ENCODE measurements at places on chromosomes 3 and 15. TPM values are rescaled to one million over a fixed set of nuclear protein-coding genes. Genes with fewer than 3 reads are reported as not detected.

DNA sequence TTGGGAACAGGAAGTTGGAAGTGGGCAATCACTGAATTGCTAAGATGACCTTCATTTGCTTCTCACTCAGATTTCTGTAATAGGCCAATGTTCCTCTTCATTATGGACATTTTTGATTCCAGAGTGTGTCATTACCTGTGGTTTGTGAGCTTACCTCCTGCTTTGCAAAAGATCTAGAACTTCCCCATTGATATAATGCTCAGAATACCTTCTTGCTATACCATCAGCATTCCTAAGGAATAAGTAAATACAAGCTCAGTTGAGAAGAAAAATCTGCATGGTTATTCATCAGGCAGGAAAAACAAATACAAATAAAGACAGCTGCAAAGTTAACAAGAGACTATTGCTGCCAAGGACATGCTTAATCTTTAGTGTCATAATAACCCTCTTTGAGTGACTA is 5.6 kb upstream of the RPL14 start:
- no peak for DNase-seq

GRCh38 chr3:5297895-5298294 is 110.4 kb downstream of the EDEM1 start:
- no peak for DNase-seq

DNA sequence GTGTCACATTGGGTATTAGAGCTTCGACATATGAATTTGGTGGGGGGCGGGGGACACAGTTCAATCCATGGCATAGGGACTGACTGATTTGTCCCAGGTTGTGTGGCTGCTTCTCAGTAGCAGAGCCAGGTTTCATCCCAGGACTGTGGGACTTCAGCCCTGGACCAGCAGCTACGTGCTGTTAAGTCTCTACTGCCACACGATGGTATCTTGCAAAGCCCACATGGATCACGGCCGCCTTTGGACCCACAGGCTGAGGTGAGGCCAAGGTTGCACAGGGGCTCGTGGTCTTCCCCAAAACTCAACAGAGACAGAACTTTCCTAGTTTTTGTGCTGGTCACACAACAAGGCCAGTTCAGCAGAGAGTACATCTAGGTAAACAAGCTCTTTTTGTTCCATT is 97.4 kb downstream of the LRRK1 start:
- no peak for DNase-seq

DNA sequence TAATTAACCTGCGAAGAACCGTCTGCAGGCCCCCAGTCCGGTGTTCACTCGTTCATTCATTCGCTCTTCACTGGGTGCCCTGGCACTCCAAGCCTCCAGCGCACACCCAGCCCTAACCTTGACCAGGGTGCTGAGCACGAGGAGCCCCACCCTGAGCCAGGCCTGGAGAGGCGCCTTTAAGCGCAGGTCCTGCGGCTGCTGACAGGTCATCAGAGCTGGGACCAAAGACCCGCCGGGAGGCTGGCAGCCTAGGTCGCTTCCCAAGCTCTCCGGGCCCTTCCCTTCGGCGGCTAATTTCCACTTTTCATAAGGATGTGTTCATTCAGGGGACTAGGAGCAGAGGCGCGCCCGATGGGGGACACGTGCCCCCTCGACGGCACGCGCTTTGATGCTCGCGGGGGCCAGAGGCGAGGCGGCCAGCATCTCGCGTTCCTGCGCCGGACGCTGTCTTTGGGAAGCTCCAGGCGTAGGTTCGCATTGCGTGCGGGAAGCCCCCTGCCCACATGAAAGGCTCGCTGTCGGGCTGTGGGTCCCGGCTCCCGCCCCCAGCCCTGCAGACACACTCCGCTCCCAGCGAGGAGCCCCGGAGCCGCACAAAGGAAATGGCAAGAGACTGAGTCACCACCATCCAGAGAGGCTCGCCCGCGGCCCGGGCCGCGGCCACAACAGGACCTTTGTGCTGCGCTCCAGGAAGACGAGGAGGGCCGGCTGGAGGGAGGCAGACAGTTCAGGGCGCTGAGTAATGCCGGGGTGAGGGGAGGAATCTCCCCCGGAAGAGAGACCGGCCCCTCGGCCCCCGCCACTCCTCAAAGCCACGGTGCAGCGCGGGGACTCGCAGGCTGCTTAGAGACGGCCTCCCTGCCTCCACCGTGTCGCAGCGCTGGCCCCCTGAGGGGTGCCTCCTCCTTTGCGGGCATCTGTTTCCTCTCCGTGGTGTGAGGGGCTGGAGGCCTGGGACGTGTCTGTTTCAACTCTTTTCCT is 266.4 kb upstream of the HES1 start:
- no peak for DNase-seq

DNA sequence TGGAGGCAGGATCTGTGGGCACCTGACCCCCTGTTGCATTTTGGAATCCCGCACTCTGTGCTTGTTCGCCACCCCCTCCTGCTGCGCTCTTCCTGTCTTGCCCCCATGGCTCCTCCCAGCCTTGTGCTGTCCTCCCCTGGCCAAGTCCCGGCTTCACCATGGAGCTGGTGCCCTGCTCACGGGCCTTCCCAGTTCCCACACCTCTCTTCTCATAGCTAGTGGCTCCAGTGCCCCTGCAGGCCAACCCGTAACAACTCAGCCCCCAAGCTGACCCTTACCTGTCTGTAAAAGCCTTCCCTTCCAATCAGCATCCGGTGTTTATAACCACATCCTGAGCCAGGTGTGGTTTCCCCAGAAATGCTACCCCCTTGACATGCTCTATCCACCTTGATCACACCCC is 407.7 kb upstream of the C2CD4B start:
- DNase-seq, result no peak

- no peak for DNase-seq
Observed at GRCh38 chr3:104347291-104347690, 1019.4 kb upstream of the ALCAM start.

DNA sequence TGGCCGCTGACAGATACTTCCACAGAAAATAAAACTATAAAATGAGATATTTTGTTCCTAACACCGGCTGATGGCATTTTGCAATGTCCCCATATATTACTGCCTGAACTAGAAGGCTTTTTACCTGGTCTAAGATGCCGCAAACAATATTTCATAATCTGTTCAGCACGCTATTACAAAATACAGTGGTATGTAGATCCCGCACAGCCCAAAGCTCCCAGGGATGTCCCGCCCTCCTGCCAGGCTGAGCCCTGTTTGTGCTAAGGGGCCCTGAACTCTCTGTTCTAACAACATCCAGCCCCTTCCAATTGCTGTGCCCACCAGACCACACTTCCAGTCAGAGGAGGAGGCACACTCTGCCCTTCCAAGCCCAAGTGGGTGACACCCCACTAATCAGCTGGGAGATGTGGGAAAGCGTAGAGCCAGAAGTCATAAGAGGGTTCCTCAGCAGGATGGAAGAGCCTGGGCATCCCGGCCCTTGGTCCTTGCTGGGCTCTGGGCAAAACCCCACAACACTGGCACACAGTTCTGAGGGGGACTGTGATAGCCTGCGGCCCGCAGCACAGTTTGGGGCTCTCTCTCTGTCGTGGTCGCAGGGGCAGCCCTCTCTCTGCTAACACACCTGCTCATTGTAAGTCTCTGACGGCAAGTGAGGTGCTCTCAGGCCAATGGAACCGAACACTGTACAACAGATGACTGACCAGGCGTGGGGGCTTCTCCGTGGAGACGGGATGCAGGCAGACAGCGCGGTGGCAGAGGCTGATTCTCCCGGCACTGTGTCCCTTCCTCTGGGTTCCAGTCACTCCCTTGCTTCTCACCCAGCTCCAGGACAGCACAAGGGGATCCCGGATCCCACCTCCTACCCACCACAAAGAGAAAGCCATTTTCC is 55.2 kb downstream of the PCSK6 start:
- DNase-seq, result no peak

GRCh38 chr3:12656193-12656592 is 7.7 kb downstream of the RAF1 start:
- DNase-seq, result no peak

DNA sequence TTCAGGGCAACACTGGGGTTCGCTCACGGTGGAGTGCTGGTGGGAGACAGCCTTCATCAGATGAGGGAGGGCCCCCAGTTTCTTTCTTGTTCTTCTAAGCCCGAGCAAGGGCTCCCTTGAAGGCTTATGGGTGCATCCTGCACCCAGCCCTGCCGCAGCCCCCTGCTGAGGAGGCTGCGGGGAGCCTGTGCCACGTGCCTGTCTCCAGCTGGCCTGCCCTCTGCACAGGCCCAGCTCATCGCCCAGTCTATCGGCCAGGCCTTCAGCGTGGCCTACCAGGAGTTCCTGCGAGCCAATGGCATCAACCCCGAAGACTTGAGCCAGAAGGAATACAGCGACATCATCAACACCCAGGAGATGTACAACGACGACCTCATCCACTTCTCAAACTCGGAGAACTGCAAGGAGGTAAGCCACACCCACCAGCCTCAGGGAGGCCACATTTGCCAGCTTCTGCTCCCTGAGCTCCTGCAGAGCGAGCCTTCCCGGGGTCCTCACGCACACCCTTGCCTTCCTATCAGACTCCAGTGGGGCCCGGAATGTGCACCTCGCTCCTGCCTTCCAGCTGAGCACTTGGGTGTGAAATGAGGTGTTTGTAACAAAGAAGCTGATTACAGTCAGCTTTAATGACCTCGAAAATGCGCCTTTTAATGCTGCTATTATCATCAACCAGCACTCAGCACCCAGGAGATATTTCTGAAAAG is 164.3 kb downstream of the NSMCE3 start:
- no peak for DNase-seq

- DNase-seq, result no peak
Observed at GRCh38 chr15:50797926-50798325, 32.4 kb upstream of the SPPL2A start.

DNA sequence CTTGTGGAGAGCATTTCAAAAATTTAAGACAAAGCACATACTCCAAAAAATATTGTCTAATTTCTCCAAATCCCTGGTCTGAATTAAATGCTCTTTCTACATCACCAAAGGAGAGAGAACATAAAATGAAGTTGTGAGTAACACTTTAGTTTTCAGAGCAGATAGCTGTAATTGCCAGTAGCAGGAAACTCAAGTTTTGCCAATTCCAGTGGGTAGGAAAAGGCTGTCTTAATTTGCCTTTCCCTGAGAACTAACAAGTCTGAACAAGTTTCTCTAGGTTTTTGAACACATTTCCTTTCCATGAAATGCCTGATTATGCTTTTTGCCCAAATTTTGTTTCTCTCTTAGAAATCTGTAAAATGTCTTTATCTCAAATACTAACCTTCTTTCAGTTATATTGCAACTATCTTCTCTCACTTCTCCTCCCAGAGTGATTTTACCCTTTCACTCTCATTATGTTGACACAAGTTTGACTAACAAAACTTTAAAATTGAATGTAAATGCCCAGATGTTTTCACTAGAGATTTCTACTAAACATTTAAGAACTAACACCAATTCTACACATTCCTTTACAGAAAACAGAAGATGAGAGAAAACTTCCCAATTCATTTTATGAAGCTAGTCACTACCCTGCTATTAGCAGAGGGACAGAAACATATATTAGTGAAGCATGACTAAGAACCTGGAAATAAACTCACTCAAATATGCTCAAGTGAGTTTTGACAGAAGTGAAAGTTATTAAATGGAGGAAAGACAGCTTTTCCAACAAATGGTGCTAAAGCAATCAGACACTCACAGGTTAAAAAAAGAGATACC is 38.4 kb downstream of the RFX7 start:
- no peak for DNase-seq

The ZBED2 gene
- polyA plus RNA-seq, result 1.7 TPM

The LYZL4 gene
- not detected for polyA plus RNA-seq
